Anterior cingulate cortex (tissue), 58 donors: ENCODE measurements at places on chromosomes 7 and 10.

DNA sequence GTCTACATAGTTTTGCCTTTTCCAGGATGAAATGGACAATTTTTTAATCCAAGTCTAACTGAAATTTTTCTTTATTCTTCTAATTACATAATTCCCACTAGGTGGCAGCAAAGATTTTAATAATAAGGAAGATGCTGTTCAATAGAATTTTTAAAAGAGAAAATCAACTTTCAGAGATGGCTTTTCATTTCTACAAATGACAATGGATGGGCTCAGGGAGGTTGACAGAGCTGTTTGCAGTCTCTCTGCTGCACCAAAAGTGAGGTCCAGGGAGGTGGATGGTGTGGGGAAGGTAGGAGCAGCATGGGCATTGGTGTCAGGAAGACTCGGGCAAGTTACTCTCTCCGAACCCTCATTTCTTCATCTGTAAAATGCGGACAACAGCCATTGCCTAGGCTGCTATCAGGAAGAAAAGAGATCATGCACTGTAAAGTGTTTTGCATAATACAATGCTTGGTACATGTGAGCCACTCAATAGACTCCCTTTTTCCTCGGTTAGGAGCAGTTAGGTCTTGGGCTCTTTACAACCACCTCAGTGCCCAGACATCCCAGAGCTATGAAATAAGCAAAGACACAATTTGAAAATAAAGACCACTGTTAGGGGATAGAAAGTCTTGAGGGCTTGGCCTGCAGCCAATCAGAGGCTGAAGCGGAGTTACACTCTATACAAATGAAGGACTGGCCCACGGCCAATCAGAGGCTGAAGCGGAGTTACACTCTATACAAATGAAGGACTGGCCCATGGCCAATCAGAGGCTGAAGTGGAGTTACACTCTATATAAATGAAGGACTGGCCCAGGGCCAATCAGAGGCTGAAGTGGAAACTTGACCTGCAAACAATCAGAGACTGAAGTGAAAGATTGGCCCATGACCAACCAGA is 107.1 kb downstream of the ABLIM1 start:
- peak; percentile 21 for DNase-seq

DNA sequence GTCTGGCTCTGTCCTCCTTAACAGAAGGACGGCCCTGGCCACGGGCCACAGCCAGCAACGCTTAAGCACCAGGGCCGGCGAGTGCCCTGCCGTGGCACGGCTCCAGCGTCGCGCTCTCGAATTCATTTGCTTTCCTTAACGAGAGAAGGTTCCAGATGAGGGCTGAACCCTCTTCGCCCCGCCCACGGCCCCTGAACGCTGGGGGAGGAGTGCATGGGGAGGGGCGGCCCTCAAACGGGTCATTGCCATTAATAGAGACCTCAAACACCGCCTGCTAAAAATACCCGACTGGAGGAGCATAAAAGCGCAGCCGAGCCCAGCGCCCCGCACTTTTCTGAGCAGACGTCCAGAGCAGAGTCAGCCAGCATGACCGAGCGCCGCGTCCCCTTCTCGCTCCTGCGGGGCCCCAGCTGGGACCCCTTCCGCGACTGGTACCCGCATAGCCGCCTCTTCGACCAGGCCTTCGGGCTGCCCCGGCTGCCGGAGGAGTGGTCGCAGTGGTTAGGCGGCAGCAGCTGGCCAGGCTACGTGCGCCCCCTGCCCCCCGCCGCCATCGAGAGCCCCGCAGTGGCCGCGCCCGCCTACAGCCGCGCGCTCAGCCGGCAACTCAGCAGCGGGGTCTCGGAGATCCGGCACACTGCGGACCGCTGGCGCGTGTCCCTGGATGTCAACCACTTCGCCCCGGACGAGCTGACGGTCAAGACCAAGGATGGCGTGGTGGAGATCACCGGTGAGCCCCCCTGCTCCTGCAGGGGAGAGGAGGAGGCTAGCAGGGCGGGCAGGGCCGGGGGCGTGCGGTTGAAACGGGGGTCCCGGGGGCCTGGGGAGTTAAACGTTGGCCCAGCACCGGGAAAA is at the start of gene HSPB1:
Gene HSPB1 (plus strand): TSS at position 327 of the 855 bp plus-strand sequence. CDS start 40 bp downstream, at position 367.
- DNase-seq, result peak; percentile 77

DNA sequence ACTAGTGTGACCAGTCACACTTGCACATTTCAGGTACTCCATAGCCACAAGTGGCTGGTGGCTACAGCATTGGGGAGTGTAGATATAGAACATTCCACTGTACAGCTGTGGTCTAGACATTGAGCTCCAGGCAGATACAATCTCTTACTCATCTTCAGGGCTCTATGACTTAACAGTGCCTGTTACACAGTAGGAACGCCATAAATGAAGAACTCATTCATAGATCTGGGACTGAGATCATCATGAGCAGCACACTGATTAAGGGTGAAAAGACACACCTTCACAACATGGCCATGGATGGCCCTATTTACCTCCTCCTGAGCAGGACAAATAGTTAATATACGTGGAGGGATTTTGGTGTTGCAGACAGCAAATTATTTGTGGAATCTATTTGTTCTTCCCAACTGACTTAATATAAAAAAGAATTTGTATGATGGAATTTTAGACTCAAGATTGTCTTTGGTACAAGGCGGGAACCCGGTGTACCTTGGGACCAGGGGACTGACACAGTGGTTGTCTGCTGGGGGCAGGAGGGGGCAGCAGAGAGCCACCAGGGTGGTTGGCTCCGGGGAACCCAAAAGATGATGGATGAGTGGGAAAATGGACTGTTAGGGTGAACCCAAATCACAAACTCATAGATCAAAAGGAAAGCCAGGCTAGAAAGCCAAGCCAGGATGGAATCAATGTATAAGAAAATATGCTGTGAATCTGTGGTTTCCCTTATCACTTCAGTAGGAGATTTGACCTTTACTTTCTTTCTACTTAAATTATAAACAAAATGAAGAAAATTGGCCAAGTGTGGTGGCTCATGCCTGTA is 24.3 kb upstream of the CPA2 start:
- peak; percentile 37 for DNase-seq

DNA sequence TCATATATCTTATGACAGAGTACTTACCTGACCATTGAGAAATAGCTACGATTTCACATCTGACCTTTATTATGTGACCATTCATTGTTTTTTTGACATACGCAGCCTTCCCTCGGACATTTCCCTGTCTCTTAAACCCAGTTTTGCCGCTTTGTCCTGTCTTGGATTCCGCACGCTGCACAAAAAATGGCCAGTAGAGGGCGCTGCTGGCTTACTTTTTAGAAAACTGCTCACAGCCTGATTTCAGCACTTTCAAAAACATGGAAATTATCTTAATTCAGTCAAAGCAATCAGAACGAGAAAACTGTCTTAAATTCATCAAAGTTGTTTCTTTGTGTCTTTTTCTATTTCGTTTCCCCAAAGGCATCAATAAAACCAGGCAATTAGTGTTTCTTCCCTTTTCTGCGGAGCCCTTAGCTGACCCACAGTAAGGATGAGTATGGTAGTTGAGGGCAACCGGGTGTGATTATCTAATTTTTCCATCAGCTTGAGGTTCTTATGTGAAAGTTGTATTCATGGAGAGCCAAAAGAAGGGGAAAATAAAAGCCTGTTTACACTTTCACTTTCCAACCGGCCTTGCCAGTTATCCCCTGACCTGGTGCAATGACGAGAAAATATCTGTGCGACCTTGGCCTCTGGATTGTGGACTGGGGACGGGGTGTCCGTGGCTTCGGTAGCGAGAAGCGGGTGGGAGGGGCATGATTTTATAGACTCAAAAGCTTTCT is 144.4 kb downstream of the DYNC1I1 start:
- peak; percentile 49 for DNase-seq

GRCh38 chr7:39304668-39305405 is 261.4 kb upstream of the YAE1 start:
- DNase-seq, result no peak

GRCh38 chr7:159015454-159016410 is 128.9 kb downstream of the VIPR2 start:
- no peak for DNase-seq

GRCh38 chr7:100804681-100805431 is 22.5 kb downstream of the EPHB4 start:
- DNase-seq, result no peak

GRCh38 chr7:113764401-113765035 is 154.3 kb downstream of the PPP1R3A start:
- DNase-seq, result no peak

DNA sequence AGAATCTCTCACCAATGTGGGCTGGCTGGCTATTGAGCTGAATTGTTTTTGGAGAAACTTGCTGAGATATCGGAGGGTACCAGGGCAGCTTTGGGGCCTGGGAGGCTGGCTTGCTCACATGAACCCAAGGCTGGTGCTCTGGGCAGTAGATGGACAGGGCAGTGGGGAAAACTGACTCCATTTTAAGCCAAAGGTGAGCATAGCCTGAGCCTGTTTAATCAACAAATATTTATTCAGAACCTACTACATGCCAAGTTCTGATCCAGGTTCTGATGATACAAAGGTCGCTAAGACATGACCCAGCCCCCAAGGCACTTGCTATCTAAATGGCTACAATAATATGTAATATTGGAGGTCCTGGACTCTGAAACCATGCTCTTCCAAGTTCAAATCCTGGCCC is 86.6 kb downstream of the BUB3 start:
- no peak for DNase-seq

DNA sequence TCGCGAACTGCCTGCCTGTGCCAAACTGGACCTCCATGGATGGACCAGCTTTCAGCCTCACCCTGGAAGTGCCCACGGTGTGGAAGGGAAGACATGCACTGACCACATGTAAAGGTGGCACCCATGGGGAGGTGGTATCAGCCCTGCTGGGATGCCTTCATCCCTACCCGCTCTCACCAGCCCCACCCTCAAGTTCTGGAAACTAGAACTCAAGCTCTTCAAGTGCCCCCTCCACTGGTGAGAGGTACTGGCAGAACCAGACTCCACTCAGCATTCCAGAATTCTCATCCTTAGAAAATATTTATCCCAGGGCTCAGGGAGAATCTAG is 5.9 kb downstream of the ZNF488 start:
- DNase-seq, result no peak

GRCh38 chr10:5500162-5500670 is 846 bp upstream of the CALML5 start:
- DNase-seq, result no peak

DNA sequence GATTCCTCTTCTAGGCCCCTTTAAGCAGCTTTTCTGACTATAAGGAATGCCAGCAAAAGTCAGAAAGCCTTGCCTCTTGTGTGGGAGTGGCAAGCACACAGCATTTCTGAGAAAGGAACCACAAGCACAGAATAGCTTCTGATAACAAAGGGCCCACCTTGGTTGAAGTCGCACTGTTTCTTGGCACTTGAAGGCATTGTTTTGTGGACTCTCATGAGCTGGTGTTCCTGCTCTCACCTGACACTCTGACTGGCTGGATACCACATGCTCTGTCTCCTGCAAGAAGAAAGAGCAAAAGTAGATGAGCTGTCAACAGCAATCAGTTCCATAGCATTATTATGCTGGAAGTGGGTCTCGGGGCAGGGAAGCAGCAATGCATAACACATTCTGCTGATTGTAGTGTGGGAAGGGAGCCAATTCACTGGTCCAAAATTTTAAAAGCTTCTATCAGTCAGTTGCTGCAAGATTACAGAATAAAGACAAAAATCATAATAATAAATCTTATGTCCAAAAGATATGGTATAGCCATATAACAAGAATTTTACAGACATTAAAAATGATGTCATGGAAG is 38.4 kb downstream of the FAM13C start:
- no peak for DNase-seq

DNA sequence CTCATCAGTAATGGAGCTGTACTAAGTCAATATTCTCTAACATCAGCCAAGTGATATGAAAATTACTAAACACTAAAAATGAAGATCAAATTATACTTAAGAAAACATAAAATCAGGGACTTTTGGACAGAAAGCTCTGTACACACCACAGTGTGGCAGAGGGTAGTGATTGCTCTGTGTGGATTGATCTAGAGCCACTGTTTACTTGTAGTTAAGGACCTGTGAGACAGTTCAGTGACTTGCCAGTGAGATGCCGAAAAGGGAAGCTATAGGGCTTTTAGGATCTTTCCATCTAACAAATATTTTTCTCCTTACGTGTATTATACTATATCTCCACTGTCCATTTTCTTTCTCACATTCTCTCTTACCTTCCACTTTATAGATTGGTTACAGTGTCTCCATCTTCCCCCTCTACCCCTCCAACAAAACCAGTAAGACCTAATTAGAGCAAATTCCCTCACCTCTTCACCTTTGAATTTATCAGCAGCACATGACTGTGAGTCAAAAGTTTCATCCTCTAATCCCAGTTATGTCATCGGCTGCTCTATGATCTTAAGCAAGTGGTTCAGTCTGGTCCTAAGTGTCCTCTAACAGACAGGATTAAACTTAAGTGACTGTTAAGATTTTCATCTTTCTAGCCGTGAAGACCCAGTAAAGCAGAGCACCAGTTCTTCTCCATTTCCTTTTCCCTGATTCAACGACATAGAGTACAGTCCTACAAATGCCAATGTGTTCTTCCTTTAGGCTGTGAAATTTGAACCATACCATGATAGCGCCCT is 6.9 kb downstream of the PIK3CG start:
- DNase-seq, result no peak

DNA sequence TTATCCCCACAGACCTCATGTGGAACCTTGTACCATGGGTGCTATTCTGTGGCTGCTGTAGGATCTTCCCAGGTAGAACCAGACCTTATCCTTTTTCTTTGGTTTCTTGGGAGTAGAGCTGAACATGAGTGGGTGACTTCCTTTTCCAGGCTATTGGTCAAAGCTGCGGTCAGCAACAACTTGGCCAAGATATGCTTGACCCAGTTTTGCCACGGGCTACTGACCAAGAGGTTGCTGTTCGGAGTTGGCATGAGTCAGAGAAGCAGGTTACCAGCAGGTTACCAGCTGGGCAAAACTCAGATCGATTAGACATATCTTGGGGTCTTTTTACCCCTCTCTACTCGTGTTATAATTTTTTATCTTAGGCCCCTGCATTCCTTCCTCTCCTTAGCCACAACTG is 36.7 kb upstream of the HDAC9 start:
- no peak for DNase-seq

GRCh38 chr7:69860486-69860885 is 262.2 kb downstream of the AUTS2 start:
- no peak for DNase-seq

GRCh38 chr10:125812128-125812750 is 10.8 kb downstream of the UROS start:
- no peak for DNase-seq

DNA sequence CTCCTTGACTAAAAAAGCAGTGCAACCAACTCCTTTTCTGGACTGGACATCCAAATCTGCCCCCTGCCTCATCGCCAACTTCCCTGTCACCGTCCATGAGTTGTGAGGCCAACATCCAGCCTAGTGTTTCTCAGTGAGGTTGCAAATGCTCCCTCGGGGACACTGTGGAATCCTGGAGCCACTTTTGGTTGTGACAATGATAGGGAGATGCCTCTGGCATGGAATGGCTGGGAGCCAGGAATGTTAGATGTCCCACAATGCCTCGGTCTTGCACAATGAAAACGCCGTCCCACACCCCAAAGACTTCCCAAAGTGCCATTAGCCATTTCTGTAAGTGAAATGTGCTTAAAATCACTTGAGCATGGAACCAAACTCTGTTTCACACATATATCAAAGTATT is 105.2 kb downstream of the OSBPL3 start:
- no peak for DNase-seq

- DNase-seq, result no peak
These were observed 156.6 kb downstream of the ADRA2A start for GRCh38 chr10:111233439-111233838.

- DNase-seq, result no peak
These were observed 488.5 kb downstream of the DNAJB6 start for GRCh38 chr7:157825325-157825724.

GRCh38 chr10:5840314-5841307 is 27.4 kb upstream of the GDI2 start:
- peak; percentile 66 for DNase-seq
